ENCODE measurements at places on chromosomes 6 and 20.

GRCh38 chr6:159716247-159717096 is 10.8 kb upstream of the WTAP start:
- no peak for DNase-seq

DNA sequence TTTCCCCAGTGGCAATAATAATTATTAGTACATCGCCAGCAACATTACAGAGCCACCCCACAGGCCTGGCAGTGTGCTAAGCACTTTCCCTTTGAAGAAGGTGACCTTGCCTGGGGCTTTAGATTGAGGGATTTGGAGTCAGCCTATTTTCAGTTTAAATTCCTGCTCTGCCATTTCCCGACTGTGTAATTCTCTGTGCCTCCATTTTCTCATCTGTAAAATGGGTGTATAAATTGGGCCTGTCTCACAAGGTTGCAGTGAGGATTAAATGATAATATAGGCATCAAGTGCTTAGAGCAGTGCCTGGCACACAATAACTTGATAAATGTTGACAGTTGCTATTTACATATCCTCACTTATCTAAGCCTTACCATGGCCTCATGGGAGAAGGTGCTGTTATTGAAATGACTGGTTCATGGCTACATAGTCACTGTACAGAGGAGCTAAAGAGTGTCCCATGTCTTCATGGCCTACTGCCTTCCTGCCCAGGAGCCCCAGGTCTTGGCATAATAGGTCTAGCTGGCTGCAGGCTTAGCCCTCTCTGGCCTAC is 5.1 kb upstream of the SCRT2 start:
- no peak for DNase-seq

DNA sequence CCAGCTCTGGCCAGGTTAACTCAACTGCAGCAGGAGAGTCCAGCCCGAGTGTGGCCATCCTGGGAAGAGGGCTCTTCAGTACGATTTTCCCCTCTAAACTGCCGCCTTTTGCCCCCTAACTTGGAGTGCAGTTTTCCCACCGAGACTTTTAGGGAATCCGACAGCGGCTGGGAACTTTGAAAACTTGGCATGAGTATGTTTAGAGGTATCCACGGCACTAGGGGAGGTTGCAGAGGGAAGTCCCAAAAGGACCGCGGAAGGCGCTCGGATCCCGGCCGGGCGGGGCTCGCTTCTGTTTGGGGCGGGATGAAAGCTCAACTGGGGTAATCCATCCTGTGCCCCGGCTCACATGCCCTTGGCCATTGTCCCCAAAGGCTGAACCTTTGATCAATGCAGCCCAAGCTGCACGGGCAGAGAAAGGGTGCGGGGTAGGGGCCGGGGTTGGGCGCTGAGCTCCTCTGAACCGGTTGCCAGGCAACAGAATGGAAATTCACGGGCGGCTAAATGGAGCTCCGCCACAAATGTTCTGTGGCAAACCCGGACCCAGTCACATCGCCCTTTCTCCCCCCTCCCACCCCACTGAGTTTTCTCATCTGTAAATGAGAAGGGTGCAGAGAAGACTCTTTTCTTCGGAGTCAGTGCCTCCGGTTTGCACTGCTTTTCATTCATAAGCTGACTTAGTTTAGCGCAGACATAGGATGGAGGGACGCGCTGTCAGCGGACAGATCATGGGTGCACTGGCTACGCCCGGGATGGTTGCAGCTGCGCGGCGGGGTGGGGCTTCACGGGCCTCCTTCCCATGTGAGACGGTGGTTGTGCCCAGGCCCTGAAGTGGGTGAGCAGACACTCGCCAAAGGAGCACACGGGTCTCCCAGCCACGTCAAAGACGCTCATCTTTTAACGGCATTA is 2.3 kb downstream of the BMP6 start:
- DNase-seq, result no peak

DNA sequence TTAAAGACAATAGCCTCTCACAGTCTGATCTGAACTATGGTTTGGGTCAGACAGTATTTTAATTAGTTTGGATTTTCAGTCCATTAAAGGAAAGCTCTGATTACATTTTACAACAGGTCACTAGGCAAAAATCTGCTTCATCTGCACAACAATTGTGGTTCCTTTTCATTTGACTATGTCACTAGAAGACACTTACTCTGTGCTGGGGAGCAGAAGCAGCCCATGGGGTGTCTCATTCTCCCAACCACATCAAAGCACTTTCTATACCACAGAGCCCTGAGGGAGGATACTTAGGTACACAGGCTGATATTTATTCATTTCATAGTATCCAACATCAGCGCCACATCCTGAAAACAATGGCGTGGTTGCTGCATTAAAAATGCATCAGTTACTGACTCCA is 36.6 kb upstream of the HDAC2 start:
- no peak for DNase-seq

DNA sequence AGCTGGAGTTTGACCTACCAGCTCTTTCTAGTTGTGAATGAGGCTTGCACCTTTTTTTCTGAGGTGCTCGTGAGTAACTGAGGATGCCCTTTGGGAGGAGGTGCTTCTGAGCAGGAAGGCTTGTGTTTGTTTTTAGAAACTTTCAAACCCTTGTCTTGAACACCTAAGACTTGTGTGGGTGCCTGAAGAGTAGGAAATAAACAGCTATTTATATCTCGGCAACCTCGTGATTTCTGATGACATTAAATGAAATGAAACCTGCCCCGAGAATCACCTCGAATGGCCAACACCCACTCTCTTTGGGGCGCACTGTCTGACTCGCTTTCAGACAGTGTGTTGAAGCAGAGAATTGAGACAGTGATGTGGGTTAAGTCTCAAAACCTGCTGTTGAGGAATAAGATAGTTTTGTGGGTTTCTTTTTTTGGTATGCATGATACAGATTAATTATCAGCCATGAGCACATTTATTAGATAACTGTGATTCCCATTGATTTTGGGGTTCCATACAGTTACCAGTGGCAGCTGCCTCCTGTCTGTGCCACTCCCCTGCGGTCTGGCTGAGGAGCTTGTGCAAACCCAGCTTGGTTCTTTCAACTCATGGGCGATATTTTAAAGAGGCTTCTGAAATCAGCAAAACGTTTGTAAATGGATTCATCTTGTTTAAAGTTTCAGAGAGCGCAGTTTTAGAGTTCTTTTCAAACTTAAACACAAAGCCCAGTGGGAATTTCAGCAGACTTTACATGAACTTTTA is 8.4 kb downstream of the IRF4 start:
- no peak for DNase-seq

- DNase-seq, result no peak
Measured at GRCh38 chr20:47167846-47168245, 188.7 kb downstream of the ZMYND8 start.

DNA sequence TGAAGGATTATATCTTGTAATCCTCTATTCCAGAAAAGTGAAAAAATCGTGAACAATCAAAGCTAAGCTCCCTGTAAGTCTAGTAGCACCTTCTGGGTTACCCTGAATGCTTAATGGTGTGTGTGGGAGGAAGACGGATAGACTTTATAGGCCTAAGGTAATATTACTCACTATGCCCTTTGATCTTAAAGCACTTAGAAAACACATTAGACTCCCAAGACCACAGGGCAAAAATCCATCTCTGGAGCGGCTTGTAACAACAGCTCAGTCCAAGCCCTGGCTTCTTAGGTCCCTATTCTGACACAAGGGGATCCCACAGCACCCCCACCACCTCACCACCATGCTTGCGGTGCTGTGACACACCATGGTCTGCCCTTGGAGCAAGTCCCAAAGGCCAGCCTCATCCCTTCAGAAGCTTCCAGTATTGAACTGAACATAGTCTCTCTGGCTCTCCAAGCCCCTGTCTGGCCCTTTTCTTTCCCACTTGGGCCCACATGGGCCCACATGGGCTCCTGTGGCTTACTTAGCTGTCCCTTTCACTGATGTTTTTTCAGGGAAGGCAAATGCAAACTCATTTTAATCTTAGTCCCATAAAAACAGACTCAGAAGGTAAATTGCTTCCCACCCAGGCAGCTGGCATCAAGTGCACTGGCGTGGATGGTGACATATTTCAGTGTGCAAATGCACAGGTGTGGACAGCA is 28.3 kb downstream of the C6orf132 start:
- no peak for DNase-seq

DNA sequence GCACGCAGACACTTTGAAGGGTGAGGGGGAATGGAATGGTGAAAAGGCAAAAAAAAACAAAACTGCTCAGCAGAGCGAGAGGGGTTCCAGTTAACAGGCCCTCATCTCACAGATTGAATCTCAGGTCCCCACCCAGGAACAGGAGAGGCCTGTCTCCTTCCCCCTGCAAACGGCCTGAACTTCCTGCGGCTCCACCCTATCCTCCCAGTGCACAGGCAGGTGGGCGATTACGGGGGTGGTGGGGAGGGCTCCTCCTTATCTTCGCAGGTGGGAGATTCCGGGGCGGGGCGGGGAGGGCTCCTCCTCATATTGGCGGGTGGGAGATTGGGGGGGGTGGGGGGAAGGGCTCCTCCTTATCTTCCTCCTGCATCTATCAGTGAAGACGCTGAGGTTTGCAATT is 129.0 kb downstream of the SOX4 start:
- DNase-seq, result no peak

- DNase-seq, result no peak
Measured at GRCh38 chr20:22805219-22805618, 220.8 kb upstream of the FOXA2 start.

GRCh38 chr20:22951966-22952365 is 83.1 kb upstream of the SSTR4 start:
- DNase-seq, result no peak

DNA sequence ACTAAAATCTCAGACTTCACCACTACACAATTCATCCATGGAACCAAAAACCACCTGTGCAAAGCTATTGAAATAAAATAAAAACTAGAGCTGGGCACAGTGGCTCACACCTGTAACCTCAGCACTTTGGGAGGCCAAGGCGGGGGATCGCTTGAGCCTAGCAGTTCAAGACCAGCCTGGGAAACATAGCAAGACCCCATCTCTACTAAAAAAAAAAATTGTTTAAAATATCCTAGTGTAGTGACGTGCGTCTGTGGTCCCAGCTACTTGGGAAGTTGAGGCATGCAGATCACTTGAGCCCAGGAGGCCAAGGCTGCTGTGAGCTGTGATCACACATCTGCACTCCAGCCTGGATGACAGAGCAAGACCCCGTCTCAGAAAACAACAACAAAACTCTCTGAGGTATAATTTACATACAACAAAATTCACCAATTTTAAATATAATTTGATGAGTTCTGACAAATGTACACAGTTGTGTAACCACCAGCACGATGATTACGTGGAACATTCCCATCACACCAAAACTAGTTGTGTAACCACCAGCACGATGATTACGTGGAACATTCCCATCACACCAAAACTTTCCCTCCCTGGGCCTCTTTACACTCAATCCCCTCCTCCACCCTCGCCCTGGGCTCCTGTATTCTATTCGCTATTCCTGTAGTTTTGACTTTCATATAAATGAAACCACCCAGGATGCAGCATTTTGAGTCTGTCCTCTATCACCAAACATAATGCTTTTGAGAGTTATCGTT is 107.5 kb downstream of the TAF4 start:
- no peak for DNase-seq
